CD14-positive monocyte (primary cell): ENCODE measurements at places on chromosomes 16 and 17.

- no peak for DNase-seq
Observed at GRCh38 chr16:56734429-56734828, 4.5 kb downstream of the NUP93 start.

- no peak for DNase-seq
Observed at GRCh38 chr16:72793017-72793416, 254.9 kb downstream of the ZFHX3 start.

- no peak for DNase-seq
Observed at GRCh38 chr17:40307001-40307730, 1.8 kb upstream of the RARA start.

- DNase-seq = no peak
Observed at GRCh38 chr17:66002063-66002585, 189.8 kb downstream of the CEP112 start.

- DNase-seq = no peak
Observed at GRCh38 chr17:885971-886571, 93.5 kb downstream of the NXN start.

GRCh38 chr16:76214856-76215255 lies 62.3 kb upstream of the CNTNAP4 start:
- DNase-seq = no peak

GRCh38 chr17:11240841-11241610 lies at the start of gene SHISA6:
SHISA6 (plus strand) TSS chr17:11241213.
- no peak for DNase-seq

DNA sequence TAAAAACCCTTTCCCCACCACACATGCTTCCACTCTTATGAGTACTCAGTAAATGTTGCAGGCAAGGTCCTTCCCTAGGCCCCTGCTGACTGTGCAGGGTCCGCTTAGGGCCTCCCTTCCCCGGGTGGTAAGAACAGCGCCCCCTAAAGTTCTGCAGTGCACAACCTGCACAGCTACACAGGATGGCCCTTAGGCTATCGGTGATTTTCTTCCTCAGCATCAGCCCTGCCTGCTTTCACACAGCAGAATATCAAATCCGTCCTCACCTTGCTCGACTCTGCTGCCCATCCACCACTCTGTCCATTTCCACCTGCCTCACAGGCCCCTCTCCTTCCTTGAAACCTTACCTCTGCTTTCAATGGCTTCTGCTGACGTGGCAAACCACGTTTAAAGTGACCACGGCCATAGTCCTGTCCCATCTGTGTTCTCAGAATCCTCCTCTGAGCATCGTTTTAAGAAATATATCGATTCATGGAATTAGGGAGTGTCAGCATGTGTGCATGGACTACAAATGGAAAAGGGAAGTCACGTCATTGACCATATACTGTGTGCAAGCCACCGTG lies 51.4 kb upstream of the TMEM132E start:
- DNase-seq = no peak

GRCh38 chr16:55906123-55906522 lies 30.9 kb upstream of the CES5A start:
- no peak for DNase-seq

DNA sequence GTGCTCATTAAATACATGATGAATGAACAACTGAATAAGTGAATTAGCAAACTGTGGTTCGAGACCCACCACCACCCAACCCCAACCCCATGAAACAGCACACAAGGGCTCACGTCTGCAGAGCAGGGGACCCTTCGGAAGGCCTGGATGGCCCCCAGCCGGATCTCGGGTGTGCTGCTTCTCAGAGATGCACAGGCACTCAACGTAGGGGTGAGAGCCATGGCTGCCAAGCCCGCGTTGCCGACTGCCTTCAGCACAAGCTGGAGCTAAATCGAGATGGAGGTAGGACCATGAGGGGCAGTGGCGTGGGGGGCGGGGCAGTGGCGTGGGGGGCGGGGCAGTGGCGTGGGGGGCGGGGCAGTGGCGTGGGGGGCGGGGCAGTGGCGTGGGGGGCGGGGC lies 93.2 kb downstream of the LITAF start:
- DNase-seq = no peak

GRCh38 chr16:984121-984694 lies 2.6 kb downstream of the SOX8 start:
- DNase-seq = no peak

DNA sequence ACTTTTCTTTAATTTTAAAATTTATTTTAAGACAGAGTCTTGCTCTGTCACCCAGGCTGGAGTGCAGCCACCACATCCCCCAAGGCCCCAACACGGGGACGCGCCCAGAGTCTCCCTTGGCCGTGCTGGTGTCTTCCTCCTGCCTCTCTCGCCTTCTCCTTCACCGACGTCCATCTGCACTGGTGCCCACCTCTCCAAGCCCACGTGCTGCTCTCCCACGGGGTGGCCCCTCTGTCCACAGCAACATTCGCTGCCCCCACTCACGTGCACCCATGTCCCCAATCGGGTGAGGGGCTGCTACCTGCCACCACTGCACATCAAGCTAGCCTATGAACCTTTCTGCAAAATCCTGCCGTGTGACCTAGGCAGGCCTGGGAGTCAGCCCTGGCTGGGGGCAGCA lies 3.1 kb downstream of the TMEM204 start:
- DNase-seq = no peak

DNA sequence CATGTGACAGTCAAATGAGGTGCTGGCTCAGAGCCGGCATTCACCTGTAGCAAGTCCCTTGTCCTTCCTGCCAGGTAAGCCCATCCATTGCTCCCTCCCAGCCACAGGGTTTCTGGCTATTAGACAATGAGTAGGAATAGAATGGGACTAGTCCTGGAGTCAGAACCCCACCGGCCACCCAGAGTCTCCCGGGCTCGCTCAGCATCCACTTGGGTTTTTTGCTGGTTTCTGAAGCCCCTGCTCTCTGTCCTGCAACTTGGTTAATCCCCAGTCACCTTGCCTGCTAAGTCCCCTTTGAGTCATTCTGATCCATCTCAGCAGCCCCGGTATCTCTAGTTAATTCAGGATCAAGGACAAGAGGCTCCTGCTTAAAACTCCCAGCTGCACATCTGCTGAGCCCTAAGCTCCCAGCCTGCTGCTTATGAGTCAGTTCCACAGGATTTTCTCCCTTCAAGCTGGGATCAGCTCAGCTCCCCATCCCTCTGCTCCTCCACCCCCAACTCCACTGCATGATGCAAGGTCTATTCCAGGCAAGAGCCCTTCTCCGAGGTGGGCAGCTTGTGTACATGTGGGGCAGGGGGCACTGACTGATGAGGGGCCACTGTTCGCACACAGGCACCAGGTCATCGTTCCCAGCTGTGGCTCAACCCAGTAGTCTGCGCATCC lies 19.9 kb upstream of the MRPS23 start:
- DNase-seq = no peak

- DNase-seq = no peak
Observed at GRCh38 chr17:54937426-54937825, 31.0 kb downstream of the COX11 start.

- no peak for DNase-seq
Observed at GRCh38 chr17:81967244-81967532, 6.2 kb upstream of the NOTUM start.

DNA sequence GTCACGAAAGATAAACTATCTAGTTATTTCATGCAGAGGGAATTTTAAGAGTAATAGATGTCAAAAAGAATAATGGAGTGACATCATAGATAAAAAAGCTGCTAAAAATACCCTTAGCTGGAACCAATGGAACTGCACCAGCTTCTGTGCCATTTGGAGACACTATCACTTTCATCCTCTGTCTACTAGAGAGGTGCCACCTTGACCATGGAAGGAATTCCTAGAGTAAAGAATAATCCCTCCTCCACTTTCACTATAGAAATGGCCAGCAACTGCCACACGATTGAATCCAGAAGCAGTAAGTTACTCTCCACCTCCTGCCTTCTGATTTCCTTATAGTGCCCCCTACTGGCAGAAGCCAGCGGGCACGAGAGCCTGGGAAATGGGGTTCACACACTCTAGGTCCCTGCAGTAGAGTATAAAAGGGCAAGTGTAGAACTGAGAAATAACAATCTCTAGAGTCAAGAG lies 2.8 kb upstream of the ALDH3A2 start:
- peak; percentile 58 for DNase-seq

DNA sequence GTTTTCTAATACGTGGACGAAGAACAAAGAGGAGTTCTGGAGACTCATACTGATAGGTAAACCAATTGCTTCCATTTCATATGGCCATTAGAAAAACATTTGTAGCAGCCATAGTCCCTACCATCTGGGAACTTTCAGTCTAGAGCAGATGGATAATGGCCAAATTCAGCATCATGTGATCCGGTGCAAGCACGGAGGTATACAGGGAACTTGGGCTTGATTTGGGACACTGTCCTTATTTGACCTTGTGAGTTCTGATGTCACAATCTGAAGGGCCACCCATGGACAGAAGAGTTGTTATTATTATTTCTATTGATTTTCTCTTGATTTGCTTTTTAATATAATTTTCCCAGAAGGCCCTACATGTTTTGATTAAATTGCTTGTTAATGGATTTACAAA lies 154.6 kb upstream of the ZNF267 start:
- no peak for DNase-seq

DNA sequence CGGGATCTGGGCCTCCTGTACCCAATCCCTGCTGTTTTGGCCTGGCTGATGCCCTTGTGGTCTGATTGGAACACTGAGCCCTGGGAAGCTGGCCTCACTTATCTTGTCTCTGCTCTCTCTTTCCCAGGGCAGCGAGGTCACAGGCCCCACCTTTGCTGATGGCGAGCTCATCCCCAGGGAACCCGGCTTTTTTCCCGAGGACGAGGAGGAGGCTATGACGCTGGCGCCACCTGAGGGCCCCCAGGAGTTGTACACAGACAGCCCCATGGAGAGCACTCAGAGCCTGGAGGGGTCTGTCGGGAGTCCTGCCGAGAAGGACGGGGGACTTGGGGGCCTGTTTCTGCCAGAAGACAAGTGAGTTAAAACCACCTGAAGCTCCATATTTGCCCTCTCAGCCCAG lies 126.0 kb downstream of the RAB11FIP4 start:
- no peak for DNase-seq

GRCh38 chr17:64214950-64215349 lies 48.1 kb downstream of the TEX2 start:
- no peak for DNase-seq

GRCh38 chr17:10756185-10756584 lies 26.4 kb upstream of the TMEM220 start:
- no peak for DNase-seq

DNA sequence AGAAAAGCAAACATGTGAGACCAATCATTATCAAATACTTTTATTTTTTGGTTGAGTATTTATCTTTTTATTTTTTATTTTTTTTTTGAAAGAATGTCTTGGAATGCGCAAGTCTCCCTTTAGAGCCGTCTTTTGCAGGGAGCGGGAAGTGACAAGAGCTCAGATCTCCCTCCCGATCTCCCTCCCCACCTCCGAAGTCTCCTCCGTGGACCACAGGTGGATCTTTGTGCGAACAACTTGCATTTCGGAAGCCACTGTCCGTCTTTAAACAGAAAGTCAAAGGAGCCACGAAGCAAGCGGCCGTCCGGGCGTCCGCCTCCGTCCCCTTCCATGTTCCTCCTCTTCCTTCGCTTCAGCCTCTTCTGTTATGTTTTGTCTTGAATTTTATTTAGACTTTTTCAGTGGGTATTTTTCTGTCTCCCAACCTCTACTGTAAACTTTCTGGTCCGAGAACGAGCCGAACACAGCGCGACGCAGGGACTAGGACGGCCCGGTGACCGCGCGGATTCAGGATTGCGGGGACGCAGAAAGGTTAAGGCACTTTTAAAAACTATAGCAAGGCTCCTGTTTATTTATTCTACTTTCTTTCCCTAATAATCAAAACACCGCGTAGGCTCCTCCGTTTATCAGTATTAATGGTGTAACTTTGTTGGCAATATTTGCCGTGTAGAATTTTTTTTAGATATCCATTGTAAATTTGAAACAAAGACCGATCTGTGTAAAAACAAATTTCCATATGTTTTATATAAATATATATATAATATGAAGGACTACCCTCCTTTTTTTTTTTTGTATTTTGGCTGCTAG lies 3.3 kb downstream of the FOXF1 start:
- no peak for DNase-seq

DNA sequence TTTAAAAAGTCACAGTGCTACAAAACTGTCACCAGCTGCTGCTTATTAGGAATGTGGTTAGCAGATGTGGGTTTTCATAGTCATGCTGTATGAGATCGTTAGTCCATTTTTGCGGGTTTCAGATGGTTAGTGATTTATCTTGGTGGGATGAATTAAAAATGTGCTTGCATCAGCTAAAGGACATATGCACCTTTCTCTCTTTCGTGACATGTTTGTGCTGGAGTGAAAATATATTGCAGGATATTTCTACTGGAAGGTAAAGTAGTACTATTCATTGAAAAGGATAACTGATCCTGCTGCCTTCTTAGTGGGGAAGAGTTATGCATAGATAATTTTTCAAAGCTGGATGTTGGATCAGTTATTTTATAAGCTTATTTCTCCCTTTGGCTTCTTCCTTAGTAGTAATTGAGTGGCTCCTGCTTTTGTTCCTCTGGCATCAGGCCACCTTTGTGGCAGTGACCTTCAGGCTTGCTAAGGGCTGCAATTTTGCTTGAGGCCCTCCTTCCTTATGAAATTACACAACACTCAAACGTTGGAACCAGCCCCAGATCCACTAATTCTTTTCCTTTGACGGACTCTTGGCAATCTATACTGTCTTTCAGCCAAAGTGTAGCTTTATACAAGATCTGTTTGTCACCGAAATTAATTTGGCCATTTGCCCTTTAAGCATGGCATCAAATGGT lies 7.5 kb upstream of the SNTB2 start:
- no peak for DNase-seq

DNA sequence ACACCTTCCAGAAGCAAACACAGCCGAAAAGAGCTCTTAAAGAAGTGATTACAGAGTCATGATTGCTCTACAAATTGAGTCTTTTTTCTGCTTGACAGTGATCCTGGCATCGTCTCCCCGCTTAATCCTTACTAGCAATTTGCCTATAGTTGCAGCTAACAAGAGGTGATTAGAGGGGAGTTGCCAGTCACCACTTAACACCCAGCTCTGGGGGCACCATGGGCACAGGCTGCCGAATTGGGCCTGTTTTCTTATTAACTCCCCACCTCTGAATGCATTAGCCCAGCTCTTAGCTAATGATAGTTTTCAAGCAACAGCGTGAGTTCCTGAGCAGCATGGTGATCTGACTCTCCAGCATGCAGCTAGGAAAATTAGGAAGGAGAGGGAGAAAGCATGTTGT lies 93.5 kb downstream of the RBFOX1 start:
- no peak for DNase-seq

DNA sequence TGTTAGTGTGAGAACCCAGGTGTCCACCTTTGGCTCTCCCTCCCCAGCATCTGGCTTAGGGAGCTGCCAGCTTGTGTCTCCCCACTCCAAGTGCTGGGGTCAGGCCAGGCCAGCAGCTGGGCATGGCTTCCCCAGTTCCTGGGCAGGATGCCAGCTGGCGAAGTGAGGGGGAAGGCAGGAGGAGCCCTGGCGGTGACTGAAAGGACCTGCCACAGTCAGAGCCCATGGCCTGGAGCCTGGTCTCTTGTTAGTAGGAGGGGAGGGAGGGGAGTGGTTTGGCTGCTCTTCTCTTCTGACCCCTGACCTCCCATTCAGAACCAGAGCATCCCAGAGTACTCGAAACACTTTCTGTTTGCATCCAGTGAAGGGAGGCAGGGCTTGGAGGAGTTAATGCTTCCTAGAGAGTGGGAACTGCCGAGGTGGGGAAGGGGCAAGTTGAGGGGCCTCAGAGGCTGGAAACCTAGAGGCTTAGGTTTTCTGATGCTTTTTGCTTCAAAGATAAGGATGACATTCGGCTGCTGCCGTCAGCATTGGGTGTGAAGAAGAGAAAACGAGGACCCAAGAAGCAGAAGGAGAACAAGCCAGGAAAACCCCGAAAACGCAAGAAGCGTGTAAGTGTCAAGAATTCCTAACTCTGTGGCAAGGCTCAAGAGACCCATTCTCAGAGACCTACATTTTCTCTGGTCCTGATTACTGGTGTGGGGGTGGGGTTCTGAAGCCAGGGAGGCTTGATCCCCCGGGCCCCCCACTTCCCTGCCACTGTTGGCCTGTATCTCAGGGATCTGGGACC lies 772 bp downstream of the CHD3 start:
- DNase-seq = peak; percentile 88
